Gastroesophageal sphincter (tissue), 4 donors: ENCODE measurements at places on chromosomes 13 and 19.

GRCh38 chr13:25927363-25927762, 124.5 kb downstream of the SHISA2 start:
- ATAC-seq = no peak

DNA sequence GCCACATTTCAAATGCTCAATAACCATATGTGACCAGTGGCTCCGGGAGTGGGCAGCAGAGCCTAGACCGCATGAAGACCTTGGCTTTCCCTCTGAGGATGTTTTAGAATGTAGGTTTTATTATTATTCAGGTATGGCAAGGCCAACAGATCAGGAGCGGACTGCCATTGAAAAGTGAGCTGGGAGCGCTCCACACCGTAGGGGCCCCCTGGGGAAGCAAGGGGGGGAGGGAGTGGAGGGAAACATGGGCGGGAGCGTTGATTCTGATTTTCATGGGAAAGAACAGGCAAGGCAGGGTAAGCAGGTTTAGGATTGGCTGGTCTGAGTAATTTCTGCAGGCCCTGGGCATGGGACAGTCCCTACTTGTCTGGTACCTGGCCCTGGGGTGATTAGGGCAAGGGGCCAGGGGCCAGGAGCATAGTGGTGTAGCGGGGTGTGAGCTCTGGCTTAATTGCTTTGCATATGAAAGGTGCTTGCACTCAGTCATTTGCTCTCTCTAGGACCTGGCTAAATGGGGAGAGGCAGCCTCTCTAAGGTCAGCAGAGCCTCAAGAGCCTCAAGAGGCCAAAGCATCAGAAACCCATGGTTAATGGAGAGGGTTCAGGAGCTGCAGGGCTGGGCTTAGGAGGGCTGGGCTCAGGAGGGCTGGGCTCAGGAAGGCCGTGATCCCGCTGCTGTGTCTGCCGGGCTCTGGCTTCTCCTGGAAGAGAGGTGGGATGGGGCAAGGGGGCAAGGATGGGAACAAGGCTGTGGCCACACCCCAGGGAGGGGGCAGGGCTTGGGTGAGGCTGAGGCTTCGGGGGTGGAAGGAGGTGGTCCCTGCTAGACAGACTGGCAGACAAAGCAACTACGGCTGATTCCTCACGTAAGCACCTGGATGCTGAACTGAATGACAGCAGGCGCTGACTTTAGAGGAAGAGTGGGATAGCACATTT, 82.0 kb upstream of the WASF3 start:
- no peak for ATAC-seq

DNA sequence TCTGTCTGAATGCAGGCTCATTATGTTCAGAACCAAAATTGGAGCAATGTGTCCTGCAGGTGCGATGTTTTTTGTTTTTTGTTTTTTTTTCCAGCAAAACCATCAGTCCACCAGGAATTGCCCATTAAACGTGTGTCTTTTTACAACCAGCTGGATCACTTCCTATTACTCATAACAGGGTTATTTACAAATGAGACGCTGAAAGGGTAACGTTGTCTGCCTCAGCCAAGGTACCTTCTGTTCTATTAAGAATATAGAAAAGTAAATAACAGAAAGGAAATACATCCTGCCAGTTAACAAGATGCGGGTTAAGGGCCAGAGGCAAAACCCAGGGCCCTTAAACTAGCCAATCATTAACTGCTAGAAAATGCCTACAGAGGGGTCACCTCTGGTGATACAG, 590.4 kb downstream of the TBC1D4 start:
- ATAC-seq = no peak

DNA sequence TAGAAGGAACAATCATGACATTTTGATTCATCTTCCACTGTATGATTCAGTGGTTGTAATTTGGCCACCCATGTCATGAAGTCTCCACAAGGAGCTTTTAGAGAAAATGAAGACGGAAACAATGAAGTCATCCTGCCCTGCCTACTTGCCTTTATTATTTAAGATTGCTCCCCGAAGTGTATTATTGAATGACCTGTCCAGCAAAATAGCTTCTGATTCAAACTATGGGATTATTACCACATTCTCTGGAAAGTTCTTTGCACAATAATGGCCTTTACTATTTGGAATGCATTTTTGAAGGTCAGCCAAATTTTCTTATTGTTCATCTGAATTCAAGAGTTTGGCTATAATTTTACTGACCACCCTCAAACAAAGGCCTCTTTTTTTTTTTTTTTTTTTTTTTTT, 77.8 kb upstream of the RFC3 start:
- no peak for ATAC-seq

GRCh38 chr13:39616087-39616694, 13.2 kb upstream of the LHFPL6 start:
- peak; percentile 70 for ATAC-seq

- ATAC-seq = no peak
Observed at GRCh38 chr13:82687884-82688283, 1194.4 kb downstream of the SLITRK1 start.

- no peak for ATAC-seq
Observed at GRCh38 chr19:48158210-48158790, 11.8 kb downstream of the LIG1 start.

DNA sequence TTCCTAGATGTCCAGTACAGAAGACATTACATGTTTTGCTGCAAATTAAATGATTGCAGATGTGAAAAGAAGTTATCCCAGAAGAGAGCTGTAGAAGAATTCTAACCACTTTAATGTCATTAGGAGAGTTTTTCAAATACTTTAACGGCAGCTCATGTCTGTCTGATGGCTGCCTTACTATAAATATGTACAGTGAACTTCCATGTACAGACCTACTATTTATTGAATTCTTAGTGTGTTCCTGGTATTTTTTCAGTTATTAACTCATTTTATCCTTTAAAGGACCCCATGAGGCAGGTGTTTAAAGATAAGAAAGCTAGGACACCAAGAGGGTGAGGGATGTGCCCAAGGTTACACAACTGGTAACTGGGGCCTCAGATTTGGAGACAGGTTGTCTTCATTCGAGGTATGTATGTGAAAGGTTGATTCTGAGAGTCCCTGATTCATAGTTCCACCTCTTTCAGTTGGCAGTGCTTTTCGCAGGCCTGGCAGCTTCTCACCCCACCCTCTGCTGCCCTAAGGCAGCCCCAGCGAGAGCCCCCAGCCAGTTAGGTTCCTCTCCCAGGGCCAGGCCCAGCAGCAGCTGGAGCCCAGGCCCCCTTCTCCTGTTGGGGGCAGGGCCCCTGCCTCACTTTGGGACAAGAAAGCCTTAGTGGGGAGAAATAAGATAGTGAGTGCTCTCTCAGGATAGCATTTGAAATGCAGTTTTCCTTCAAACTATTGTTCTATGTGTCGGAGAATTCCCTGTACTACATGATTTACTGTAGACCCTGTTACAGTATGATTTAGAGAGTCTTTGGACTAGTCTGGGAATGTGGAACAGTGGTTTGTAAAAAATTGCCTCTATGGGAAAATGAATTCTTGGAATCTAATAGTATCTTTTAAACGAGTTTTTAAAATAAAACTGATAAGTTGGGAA, 67.7 kb upstream of the TEX29 start:
- no peak for ATAC-seq

DNA sequence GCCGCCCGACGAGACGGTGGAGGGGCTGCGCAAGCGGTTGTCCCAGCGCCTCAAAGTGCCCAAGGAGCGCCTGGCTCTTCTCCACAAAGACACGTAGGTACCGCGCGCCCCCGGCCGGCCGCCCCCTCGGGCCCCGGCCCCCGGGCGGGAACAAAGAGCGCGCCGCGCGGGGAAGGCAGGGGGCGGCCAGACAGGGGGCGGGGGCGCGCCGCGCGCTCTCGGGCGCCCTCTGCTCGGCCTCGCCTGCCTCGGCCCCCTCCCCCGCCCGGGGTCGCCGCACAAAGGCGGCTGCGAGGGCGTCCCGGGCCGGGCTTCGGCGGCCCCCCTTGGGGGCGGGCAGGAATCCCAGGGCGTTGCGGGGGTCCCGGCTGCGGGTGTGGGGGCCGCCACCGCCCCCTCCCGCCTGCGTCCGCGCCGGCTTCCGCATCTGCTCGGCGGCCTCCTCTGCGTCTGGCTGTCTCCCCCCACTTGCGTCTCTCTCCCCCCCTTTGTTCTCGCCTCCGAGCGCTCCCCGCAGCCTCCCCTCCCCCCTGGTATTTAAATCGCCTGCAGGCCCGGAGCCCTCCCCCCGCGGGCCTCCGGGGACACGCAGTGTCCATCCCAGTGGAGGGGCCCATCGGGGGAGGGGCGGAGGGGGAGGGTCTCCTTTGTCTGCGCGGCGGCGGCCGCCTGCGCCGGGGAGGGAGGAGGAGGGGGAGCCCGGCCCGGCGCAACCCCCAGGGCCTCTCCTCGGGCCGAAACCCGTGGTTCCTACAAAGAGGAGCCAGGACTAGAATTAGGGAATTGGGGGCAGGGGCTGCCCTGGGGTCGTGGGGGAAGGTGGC, 2.3 kb downstream of the MIDN start:
- no peak for ATAC-seq

- ATAC-seq = no peak
Observed at GRCh38 chr13:48804821-48805601, 151.3 kb downstream of the CYSLTR2 start.

GRCh38 chr13:49319551-49319950, 71.8 kb downstream of the CDADC1 start:
- peak; percentile 21 for ATAC-seq

GRCh38 chr13:60260440-60260839, 96.7 kb upstream of the DIAPH3 start:
- no peak for ATAC-seq

GRCh38 chr13:76641056-76641455, 245.1 kb downstream of the KCTD12 start:
- ATAC-seq = no peak

DNA sequence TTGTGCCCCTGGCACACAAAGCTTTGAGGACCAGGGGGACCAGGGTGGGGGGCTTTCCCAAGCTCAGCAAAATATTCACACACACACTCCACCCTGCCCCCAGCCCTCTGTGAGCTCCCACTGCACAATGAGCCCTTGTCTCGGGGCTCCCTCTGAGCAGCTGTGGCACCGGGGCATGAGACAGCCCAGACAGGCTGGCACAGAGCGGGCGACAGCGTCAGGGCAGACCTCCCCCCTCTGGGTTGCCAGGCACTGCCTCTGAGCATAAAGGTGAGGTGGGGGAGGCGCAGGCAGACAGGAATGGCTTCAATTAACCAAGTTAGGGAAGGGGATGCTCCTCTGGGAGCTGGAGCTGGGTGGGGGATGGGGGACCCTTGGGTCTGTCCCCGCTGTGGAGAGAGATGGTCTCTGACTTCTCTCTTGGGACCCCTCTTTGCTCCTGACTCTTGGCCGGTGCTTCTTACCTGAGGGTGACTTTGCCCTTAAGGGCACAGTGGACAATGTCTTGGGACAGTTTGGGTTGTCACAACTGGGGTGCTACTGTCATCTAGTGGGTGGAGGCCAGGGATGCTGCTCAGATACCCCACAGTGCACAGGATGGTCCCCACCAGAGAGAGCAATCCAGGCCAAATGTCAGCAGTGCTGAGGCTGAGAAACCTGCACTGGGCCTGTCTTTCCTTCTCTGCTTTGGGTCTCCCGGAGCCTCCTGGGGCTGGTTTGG, 30.3 kb downstream of the LYL1 start:
- no peak for ATAC-seq

- ATAC-seq = no peak
Observed at GRCh38 chr19:56161534-56161933, 14.3 kb upstream of the GALP start.
